ENCODE measurements at places on chromosomes 16 and 17. TPM values are rescaled to one million over a fixed set of nuclear protein-coding genes. Genes with fewer than 3 reads are reported as not detected.

DNA sequence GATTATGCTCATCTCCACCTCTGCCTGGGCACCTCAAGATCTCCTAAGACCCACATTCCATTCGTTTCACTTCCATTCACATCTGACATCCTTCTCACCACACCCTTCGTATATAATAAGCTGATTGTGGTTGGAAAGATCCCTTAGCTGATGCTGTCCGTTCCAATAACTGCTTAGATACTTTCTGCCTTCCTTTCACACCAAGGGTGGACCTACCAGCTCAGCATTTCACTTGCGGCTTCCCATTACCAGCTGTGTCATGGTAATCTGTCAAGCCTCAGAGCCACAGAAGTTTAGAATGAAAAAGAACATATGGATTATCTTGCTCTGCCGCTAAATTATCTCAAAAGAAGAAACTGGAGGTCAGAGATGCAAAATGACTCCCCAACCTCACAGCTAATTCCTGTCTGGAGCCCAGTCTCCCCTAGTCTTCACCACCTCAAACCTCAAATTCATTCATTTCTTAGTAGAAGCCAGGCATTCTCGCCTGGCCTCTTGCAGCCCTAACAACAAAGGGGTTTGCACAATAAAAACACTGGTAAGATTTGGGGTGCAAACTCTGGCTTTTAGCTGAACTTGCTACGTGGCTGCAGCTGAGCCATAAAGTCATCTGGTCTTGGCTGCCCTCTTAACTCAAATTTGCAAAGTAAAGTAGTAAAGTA, 182.8 kb upstream of the HS3ST3A1 start:
- H3K27ac ChIP-seq: no peak overlapping the region
- DNase-seq: no peak
- peaks cover 19% of the 10 kb centered on the region for H3K4me1 ChIP-seq
- no peaks in the 10 kb centered on the region for H3K27me3 ChIP-seq
- H3K36me3 ChIP-seq: no peaks in the 10 kb centered on the region
- no peak overlapping the region for H3K4me3 ChIP-seq

GRCh38 chr17:12974005-12974531, 43.8 kb downstream of the ELAC2 start:
- H3K4me3 ChIP-seq: no peak overlapping the region
- H3K36me3 ChIP-seq: no peaks in the 10 kb centered on the region
- peaks cover 15% of the 10 kb centered on the region for H3K27me3 ChIP-seq
- no peak overlapping the region for H3K27ac ChIP-seq

- H3K36me3 ChIP-seq: peaks cover 28% of the 10 kb centered on the region
- H3K4me1 ChIP-seq: peaks cover 19% of the 10 kb centered on the region
- H3K27me3 ChIP-seq: no peaks in the 10 kb centered on the region
- DNase-seq: no peak
Measured at GRCh38 chr16:31107465-31107867, 720 bp upstream of the BCKDK start.

DNA sequence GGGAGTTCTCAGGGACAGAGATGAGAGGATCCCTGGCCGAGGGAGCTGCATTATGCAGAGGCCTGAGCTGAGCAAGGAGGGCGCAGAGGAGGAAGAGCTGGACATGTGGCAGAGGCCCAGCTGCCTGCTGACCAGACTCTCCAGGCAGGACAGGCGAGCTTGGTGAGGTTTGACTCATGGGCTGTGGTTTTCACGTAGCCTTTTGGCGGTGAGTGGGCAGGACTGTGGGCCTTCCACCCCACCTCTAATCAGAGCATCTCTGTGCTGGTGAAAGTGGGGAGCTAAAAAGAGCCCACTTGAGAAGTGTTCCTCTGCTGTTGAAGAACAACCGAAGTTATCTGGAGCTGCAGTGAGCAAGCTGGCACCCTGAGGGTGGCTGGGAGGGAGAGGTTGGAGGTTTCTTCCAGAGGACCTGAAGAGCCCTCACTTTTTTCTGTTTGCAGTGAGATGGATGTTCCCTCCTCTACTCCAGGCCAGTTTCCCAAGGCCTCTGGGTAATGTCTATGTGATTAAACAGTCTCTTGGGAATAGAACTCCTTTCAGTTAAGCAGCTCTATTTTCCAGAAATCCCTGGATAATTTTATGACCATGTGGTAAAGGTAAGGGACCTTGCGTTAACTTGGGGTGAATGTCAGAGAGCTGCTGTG, 11.9 kb downstream of the EPN2 start:
- DNase-seq: no peak
- no peak overlapping the region for H3K4me3 ChIP-seq
- H3K27ac ChIP-seq: no peak overlapping the region
- peaks cover 21% of the 10 kb centered on the region for H3K4me1 ChIP-seq

EMP2 gene
- total RNA-seq: not detected

CCL8 gene
- not detected for total RNA-seq

STX1B gene
- total RNA-seq: 1.6 TPM

GRN gene
- 229 TPM for total RNA-seq

STH gene
- total RNA-seq: not detected

All from activated B cell treated with CpG ODN at 0.5 μM for 24 hours (primary cell).